CD4-positive, alpha-beta T cell (primary cell): ENCODE measurements at places on chromosomes 4 and X. TPM values are rescaled to one million over a fixed set of nuclear protein-coding genes. Genes with fewer than 3 reads are reported as not detected.
A peak's percentile ranks its signal among the peaks of the same experiment; 100 is the strongest.

- DNase-seq, result no peak
Measured at GRCh38 chr4:131534944-131535645, 1614.0 kb upstream of the PCDH10 start.

GRCh38 chr4:76235915-76236314, 15.6 kb upstream of the FAM47E start:
- no peak for DNase-seq

- no peak for DNase-seq
Measured at GRCh38 chrX:72305286-72306084, at the start of gene CITED1. Gene CITED1 (minus strand): TSS chrX:72305914. CDS start chrX:72302869, 3,045 bp downstream.

GRCh38 chrX:108331126-108331909, 106.9 kb downstream of the COL4A6 start:
- DNase-seq, result no peak

GRCh38 chr4:6633091-6633906, 7.2 kb upstream of the MRFAP1 start:
- DNase-seq, result no peak

- no peak for DNase-seq
Measured at GRCh38 chr4:66955784-66956183, 589.5 kb downstream of the CENPC start.

DNA sequence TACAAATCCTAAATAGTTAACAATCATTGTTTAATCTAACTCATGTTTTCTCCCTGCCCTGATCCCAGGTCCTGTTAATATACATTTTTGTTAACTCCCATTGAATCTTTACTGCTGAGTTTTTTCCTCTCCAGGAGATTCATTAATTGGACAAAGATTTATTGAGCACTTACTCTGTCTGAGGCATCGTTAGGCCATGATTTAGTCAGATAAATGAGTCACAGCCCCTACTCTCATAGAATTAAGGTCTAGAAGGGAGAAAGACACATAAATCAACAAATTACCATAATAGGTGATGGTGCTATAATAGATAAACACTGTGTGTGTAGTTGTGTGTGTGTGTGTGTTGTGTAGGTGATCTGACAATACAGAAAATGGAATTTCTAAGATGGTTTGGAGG, 112.5 kb downstream of the MAPK10 start:
- DNase-seq, result no peak

DNA sequence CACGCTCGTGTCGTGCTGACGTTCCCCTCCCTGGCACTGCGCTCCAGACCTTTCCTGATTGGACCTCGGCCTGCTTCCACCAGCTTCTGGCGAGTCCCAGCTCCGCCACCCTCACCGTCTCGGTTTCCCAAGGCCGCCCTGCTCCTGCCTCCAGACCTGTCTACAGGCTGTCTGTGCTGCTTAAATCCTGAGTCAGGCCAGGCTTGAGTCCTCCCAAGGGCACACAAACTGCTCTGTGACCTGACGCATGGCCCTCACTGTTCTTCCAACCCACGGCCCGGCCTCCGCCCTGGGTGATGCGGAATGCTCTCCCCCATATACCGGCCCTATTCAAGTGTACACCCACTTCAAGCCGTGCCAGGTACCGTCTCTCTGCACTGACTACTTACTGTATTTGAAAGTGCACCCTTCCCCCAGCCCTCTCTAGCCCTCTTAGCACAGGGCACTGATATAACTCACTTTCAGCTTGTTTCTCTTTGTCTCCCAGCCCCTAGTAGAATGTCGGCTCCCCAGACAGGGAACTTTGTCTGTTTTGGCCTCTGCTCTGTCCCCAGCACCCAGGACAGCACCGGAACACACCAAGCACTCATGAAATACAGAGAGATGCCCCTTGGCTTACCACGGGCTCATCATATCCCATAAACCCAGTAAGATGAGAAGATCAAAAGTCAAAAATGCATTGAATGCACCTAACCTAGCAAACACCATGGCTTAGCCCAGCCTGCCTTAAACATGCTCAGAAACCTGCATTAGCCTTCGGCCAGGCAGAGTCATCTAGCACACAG, 63.1 kb upstream of the AFAP1 start:
- DNase-seq, result no peak

- DNase-seq, result no peak
Measured at GRCh38 chrX:70001708-70002341, 47.9 kb downstream of the AWAT2 start.

GRCh38 chr4:112038861-112039260, 106.4 kb upstream of the FAM241A start:
- DNase-seq, result no peak

- DNase-seq, result no peak
Measured at GRCh38 chrX:56222473-56223000, 9.6 kb upstream of the KLF8 start.

DNA sequence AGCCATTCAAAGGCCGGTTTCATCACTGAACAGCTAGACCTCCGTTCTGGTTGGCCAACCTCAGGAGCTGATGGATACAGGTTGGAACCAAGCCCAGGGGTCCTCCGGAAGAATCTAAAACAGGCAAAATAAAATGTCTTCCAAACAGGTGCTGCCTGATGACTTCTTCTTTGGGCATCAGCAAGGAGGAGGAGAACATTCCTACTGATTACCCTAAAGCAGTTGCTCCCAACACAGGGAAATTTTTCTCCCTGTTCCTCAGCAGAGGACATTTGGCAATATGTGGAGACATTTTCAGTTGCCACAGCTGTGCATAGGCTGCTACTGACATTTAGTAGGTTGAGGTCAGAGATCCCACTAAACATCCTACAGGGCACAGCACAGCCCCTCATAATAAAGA, 319.3 kb upstream of the PPARGC1A start:
- no peak for DNase-seq

DNA sequence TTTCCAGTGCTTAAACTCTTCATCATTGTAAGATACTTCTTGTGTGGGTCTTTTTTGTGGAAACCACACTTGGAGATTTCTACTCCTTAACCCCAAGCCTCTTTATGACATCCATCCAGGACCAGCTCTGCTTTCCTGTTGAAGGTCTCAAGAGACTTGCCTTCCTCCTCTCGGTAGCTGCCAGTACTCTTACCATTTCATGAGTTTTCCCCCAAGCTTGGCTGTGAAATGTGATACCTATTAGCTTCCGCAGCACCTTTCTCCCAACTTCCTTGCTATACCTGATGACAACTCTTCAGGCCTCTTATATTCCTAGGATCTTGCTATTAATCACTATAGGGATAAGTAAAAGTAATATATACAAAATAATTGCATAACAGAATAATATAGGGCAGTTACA, 1.9 kb upstream of the DCK start:
- no peak for DNase-seq

DNA sequence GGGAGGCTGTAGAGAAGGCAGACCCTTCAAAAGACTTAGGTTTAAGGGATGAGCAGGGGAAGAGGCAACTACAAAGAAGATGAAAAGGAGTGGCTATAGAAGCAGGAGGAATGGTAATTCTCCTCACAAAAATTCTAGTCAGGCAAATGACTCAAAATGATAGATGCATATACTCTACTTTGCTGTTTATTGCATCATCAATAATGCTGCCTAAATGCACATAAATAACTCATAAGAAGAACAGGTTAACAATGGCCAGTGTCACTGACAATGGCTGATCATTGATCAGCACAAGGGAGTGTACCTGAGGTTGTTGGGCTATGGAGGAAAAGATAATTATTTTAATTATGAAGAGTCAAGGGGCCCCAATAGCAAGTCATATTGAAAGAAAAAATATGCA, 184.7 kb upstream of the ETNPPL start:
- DNase-seq, result no peak

DNA sequence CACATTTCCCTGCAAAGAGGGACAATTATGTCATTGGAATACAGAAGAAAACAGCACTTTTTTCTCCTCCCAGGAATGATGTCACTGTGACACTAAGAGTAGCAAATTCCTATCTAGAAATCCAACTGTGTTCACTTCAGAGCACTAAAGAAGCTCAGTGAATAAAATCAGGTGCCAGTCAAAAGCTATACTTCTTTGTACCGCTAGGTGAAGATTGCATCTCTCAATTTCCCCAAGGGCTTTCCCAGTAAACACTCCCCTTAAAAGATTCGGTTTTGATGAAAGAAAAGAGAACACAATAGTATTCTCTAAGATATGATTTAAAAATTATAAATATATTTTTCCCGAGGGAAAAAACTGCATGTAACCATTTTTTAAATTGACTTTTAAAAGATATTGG, 104.7 kb upstream of the MID1 start:
- DNase-seq, result no peak

DNA sequence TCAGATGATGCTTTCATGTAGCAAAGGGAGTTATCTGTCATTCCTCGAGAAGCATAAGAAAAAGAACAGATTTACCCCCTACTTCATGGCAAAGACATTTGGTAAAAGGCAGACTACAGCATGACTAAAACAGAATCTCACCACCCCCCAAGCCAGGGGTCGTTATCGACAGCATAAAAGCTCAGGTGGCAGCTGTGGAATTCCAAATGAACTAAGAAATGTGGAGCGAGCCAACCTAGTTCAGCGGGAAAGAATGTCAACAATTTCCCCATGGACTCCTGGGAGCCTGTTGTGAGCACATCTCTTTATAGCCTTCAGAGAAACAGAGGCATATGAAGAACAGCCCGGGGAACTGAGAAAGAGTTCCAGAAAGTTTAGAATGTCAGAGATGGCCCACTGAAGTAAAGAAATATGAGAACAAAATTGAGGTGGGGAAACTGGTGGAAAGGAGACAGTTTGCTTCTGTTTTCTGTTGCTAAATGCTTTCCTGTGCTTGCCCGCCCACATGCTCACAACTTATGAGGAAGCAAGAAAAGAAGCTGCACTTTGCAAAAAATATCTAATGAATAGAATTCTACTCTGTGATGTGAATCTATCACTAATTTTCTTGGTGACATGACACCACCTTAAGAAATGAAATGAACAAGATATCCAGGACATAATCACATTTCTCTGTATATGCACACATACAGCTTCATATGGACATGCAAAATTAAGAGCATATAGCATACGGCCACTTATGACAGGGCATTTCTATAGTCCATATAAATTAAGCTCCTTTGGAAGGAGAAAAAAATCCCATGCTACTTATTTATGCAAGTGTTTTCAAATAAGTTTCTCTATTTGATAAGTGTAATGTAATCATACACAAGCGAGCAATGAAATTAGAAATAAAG, 135.3 kb upstream of the MID1 start:
- no peak for DNase-seq

GRCh38 chr4:48722509-48723446, 57.3 kb downstream of the FRYL start:
- no peak for DNase-seq

GRCh38 chr4:140070366-140070765, 83.6 kb downstream of the MAML3 start:
- DNase-seq, result no peak

- no peak for DNase-seq
Measured at GRCh38 chr4:41145571-41146078, 68.7 kb downstream of the APBB2 start.

DNA sequence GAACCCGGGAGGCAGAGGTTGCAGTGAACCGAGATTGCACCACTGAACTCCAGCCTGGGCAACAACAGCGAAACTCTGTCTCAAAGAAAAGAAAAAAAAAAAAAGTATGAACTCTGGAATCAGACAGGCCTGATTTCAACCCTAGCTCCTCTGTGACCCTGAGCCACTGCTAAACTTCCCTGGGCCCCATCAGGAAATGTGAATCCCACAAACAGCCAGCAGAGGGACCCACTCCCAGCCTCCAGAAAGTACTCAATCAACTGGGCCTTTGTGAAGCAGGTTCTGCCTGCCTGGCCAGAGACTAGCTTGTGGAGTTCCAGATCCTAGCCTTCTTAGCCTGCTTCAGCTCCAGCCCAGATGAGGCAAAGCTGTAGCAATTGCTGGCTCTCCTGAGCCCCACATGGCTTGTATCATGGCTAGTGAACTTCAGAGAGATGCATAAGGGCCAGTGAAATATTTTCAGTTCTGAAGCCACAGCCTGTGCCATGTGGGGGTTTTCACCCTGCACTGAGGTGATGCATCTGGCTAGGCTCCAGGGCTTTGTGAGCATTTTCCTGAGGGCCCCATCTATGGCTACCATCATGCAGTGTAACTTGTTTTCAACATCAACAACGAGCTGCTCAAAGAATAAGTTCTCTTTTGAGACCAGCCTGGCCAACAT, 7.2 kb upstream of the IDS start:
- peak; percentile 61 for DNase-seq

DNA sequence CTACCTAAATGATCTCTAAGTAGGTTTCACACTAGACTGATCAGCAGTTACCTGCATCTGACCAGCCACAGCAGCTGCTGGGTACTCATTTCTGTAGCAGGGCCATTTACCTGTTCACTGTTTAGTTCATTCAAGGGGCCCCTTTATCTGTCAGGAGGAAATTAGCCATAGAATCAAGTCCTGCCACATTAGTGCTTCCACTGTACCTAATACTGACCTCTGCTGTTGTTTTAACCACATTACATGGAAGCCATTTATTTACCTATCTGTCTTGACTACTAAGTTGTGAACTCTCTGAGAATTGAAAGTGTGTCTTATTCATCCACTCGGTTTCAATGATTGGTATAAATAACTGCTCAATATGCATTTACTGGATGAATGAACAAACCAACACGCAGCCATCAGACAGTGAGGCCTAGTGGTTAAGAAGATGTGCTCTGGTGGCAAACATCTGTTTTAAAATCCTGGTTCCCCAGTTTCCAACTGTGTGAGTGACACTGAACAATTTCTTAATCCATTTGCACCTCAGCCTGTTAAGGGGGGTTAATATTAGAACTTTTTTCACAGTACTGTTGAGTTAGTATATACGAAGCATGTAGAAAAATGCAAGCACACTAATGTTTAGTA, 30.0 kb upstream of the ANXA5 start:
- no peak for DNase-seq

GRCh38 chrX:153948002-153948466, 3.6 kb upstream of the RENBP start:
- no peak for DNase-seq

DNA sequence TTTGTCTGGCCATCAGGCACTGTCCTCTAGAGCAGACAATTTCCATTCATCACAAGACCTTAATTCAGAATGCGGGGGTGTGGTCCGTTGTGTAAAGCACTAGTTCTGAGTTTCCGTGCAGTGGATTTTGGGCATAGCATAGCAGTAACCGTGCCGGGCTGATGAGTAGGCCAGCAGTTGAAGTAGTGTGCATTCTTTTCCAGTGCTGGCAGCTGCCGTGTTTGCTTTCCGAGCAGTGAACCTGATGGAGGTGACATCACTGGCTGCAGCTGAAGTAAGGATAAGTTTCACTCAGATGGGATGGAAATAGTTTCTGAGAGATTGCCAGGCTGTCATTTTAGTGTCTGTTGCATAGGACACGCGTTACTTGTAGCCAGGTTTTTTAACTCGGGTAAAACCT, 107.0 kb upstream of the STIM2 start:
- no peak for DNase-seq

GRCh38 chrX:47751670-47752069, 85.0 kb upstream of the ZNF81 start:
- DNase-seq, result peak; percentile 20

- no peak for DNase-seq
Measured at GRCh38 chr4:31078661-31079060, 358.5 kb downstream of the PCDH7 start.

GRCh38 chrX:3638280-3638873, 75.1 kb downstream of the PRKX start:
- DNase-seq, result peak; percentile 32

ZNF141 gene
- total RNA-seq, result 13.6 TPM

STBD1 gene
- 0.11 TPM for total RNA-seq

BRS3 gene
- total RNA-seq, result not detected

YY2 gene
- total RNA-seq, result 1.2 TPM

EIF4E gene
- 49.2 TPM for total RNA-seq

F9 gene
- total RNA-seq, result not detected

PF4V1 gene
- not detected for total RNA-seq

DUSP9 gene
- total RNA-seq, result not detected

NPY2R gene
- total RNA-seq, result not detected

PRDX4 gene
- total RNA-seq, result 4.4 TPM
